ENCODE measurements at places on chromosomes 4 and X.

GRCh38 chr4:105586638-105587328 is 34.4 kb downstream of the ARHGEF38 start:
- DNase-seq, result no peak

GRCh38 chr4:147175460-147176025 is 229.9 kb upstream of the TTC29 start:
- DNase-seq, result no peak

DNA sequence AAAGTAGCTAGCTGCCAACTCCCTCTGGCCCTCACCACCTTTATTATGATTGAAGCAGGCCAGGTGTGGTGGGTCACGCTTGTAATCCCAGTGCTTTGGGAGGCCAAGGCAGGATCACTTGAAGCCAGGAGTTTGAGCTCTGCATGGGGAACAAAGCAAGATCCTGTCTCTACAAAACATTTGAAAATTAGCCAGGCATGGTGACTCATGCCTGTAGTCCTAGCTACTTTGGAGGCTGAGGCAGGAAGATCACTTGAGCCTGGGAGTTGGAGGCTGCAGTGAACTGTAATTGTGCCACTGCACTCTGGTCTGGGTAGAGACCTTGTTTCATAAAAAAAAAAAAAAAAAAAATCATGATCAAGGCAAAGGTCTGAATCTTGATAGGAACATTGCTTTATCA is 467.0 kb upstream of the DIPK2B start:
- DNase-seq, result no peak

- peak; percentile 62 for DNase-seq
Observed at GRCh38 chr4:114180481-114180880, 201.0 kb upstream of the ARSJ start.

- no peak for DNase-seq
Observed at GRCh38 chr4:112677519-112678091, 40.7 kb downstream of the LARP7 start.

- no peak for DNase-seq
Observed at GRCh38 chrX:130552444-130553073, 150.8 kb downstream of the RBMX2 start.

- no peak for DNase-seq
Observed at GRCh38 chr4:6207602-6208001, 7.3 kb upstream of the JAKMIP1 start.

DNA sequence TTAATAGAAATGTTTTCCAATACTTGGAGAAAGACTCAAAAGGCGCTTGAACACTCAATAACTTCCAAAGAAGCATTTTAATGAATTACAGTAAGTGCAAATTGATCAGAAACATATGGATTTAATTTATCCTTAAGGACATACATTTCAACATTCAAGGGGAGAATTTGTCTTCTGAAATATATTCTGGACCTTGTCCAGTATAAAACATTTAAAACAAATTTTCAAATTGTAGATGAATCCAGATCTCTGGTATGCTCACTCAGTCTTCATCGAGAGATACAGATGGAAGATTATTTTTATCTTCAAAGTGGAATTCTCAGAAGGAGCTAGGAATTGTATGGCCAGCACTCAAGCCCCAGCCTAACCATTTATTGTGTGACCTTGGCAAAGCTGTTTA is 310.4 kb downstream of the ZNF674 start:
- no peak for DNase-seq

- DNase-seq, result no peak
Observed at GRCh38 chrX:123673813-123674212, 59.0 kb downstream of the THOC2 start.

GRCh38 chr4:71209161-71209560 is 129.7 kb upstream of the SLC4A4 start:
- no peak for DNase-seq

DNA sequence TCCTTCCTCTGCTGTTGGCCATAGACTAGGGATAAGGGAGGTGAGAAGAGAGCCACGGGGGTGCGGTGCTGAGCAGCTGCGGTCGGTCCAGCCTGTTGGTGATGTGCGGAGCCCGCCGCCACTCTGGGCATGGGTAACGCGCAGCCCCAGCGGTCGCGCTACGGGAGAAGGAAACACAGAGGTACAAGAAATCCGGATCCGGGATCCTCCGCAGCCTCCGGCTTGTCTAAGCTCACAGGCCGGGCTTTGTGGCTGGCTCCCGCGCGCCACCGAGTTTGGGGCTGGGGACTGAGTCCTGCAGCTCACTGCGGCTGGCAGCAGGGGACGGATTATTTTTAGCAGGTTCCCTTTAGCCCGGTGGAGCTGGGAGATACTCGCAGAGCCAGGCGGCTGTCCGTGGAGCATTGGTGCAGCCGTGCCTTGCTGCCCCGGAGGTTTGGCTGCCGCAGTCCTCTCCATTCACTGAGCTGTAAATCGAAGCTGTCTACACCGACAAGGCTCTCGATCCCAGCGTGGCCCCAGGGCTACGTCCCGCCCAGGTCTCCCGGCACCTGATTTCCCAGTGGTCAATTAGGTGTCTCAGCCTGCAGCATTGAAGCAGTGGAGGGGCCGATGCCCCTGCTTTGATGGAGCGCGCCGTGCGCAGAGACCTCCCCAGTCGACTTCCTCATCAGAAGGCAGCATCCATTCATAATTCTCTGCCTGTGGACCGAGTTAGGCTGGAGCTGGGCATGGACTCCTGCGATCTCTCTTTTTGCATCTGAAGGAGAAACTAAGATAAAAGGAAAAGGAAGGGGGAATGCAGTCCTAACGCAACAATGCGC is 81.9 kb upstream of the SCML1 start:
- DNase-seq, result no peak

DNA sequence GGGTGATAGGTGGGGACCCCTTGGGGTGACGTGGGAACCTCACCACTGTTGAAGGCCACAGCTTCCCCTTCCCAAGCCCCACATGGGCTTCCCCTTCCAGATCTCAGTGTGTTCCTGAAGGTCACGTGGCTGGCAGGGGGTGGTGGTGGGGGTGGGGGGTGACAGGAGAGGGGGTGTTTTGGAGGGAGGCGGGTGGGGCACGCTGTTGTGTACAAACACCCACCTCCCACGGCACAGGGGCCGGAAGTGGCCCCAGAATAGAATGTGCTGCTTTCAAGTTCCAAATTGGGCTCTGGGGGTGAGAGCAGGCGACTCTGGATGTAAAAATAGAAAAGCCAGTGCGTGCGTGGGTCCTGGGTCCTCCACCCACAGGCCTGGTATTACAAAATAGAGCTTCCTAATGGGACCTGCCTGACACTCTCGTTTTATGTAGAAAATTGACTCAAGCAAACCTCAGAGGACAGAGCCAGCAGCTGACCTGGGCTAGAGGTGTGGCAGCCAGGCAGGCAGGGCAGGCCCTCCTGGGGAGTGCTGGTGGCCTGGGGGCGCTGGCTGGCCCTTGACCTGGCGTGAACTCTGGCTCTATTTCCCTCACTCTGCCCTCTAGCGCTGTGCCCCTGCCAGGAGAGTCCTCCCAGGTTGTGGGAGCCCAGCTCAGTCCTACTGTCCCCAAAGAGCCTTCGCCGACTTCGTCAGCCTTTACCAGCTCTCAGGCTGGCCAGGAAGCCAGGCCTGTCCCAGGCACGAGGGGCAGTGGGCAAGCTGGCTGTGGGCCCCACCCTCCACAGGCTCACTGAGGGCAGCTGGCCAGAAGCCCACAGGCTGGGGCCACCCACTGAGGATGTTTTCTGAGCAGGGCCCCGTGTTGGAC is 5.4 kb upstream of the SH3BP2 start:
- DNase-seq, result peak; percentile 72

DNA sequence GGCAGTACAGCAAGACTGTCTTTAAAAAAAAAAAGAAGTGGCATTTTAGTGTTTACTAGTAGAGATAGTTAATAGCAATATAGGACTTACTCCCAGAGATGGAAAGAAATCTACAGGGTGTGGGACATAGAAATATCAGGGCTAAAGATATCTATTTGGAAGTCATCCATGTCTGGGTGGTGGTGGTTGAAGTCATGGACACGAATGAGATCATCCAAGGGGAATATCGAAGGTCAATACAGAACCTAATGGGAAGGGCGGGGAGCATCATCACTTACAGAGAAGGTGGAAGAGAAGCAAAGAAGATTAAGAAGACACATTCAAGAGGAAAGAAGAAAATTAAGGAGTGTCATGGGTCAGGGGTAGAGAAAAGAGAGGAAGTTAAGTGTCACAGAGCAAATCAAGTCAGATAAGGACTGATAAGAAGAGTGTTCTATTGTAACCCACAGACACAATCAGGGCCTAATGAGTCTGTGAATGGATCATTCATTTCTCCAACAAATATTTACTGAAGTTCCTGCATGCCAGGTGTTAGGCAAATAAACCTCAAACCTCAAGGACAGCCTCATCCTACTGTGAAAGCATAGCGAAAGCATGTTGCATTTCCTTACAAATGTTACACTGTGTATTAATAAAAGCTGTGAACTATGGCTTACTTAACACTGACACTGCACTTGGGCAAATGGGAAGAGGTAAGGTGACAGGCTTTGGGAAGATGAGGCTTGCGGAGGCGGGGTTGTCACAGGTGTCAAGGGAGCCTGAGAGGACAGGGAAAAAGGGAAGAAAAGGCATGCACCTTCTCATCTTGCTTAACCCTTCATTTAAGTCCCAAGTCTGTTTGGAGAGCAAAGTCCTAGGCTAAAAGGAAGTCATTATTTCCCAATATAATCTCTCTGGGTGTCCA is 65.3 kb downstream of the ELOVL6 start:
- no peak for DNase-seq

DNA sequence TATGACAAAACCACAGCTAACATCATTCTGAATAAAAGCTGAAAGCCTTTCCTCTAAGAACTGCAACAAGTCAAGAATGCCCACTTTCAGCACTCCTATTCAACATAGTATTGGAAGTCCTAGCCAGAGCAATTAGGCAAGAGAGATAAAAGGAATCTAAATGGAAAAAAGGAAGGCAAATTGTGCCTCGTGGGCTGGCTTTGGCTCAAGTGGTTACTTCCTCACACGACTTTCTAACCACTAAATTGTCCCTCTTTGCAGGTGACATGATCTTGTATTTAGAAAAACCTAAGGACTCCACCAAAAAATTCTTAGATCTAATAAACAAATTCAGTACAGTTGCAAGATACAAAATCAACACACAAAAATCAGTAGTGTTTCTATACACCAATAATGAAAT is 57.2 kb downstream of the SCML2 start:
- peak; percentile 27 for DNase-seq

GRCh38 chr4:59971952-59972351 is 1228.2 kb upstream of the ADGRL3 start:
- no peak for DNase-seq

- DNase-seq, result no peak
Observed at GRCh38 chr4:169098054-169098497, 88.0 kb upstream of the CBR4 start.

DNA sequence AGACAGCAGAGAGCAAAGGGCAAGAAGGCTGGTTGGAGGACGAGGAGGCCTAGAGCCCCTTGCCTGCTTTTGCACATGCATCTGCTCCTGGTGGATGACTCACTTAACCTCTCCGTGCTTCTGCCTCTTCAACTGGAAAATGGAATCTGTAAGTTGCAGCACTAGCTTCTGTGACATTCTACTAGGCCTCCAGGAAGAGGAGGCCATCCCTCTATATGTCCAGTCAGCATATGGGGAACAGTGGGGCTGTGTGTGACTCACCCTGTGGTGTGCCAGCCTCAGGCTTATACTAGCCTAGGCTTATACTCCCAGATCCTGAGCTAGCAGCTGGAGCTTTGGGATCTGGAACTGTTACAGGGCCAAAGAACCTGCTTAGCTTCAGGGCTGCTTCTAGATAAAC is 36.0 kb downstream of the RTL9 start:
- DNase-seq, result no peak

- DNase-seq, result no peak
Observed at GRCh38 chr4:153258750-153259149, 54.5 kb downstream of the TRIM2 start.

GRCh38 chr4:82643994-82644733 is 82.4 kb upstream of the TMEM150C start:
- no peak for DNase-seq

GRCh38 chr4:186746581-186746980 is 22.9 kb upstream of the FAT1 start:
- DNase-seq, result no peak

- no peak for DNase-seq
Observed at GRCh38 chr4:123298801-123299200, 97.8 kb upstream of the SPRY1 start.
